ENCODE measurements at places on chromosomes 1 and 21.
A peak's percentile ranks its signal among the peaks of the same experiment; 100 is the strongest.

DNA sequence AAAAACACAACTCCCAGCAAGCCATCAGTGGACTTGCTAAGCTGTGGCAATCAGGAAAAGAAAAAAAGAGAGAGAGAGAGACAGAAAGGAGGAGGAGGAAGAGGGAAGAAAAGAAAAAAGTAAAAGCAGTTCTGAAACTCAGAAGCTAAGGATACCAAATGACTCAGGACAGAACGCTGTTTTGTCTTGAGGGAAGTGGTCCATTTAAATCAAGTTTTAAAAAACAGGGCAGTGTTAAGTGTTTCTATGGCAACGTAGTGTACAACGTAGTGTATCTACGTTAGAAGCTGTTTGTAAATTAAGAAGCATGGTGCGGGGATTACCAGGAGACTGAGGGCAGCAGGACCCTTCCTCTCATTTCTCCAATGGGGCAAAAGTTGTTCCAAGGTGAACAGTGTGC lies 5.8 kb downstream of the ADORA3 start:
- DNase-seq, result no peak

- peak; percentile 34 for DNase-seq
Observed at GRCh38 chr21:36718951-36719501, 20.1 kb downstream of the SIM2 start.

- DNase-seq, result no peak
Observed at GRCh38 chr1:35656863-35657232, 15.5 kb upstream of the PSMB2 start.

GRCh38 chr1:61781151-61781550 lies 38.9 kb downstream of the PATJ start:
- no peak for DNase-seq

DNA sequence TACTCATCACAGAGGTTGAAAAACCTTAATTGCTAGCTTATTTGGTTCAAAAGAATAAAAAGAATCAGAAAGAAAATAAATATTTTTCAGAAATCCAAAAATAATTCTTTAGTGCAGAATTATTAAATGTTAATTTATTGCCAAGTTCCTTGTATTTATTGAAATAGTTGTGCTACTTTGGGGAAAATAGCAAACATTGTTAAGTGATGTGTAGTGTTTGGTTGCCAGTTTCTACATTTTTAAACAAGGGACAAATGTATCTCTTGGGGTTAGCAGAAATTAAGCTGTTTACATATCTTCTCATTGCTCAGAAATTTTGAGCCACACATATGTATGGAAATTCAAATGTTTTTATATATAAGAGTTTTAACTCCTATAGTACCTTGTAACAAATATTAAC lies 775.0 kb downstream of the USP25 start:
- DNase-seq, result no peak

GRCh38 chr1:181383695-181384094 lies 99.6 kb upstream of the CACNA1E start:
- DNase-seq, result no peak

DNA sequence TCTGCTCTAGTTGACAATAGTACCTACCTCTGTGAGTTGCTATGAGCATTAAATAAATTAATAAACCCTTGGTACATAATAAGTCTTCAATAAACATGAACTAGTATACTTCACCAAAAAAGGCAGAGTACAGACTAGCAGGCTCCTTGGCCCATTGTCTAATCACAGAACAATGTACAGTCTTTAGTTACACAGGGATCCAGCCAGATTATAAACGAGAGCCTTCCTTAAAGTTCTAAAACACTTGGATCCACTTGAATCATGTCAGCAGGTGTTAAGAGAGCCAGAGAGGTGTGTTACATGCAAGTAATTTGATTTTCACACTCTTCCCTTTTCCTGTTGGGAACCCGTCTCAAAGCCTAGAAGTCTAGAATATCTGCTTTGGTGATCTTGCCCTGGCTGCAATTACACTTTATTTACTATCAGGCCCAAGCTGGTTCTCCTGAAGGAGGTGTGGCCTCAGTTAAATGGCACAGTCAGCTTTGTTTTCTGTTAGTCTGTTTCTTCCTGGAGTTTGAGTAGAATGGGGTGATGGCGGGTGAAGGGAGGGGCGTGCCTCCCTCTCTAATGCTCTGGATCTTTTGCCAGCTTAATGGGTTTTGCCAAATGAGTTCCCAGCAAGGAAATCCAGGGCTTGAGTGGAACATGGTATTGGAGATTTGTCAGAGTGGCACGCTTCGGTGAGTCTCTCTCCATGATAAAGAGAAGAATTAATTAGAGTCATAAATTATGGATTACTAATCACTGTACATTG lies 570.9 kb upstream of the CAMK1G start:
- no peak for DNase-seq

GRCh38 chr1:229822026-229822425 lies 196.0 kb downstream of the URB2 start:
- no peak for DNase-seq

GRCh38 chr1:26021647-26022403 lies at the start of gene EXTL1:
Gene EXTL1, plus strand, starts transcription at chr1:26021775. Its CDS starts 872 bp downstream, at chr1:26022647.
- no peak for DNase-seq

DNA sequence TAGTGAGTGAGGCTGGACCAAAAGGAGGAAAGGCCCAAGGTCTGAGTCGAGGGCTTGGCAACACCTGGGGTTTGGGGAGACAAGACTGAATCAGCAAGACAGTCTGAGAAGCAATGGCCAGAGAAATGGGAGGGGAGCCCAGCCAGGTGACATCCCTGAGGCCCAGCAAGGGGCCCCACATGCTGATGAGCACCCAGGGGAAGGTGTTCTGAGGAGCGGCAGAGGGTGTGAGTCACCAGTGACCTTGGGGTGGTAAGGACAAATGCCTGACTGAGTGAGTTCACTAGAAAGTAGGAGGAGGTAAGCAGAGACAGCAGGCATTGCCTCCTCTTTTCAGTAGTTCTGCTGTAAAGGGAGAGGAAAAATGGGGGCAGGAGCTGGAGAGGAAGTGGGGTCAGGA lies 192.4 kb upstream of the GALNT2 start:
- DNase-seq, result no peak

DNA sequence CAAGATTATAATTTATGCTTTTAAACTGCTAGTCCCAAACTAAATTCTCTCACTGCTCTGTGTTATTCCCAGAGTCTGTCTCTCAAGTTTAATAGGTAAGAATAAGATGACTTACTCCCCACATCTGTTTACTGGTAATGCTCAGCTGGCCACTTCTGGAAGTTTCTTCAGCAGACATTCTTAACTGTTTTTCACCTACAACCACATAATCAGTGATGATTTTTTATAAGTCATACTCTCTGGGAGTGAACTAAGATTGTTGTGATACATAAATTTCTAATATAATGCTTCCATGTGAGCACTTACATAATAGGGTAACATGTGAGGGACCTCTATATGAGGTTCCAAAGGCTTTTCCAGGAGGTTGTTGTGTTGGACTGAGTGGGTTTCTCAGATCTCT lies 8.7 kb downstream of the SLAMF7 start:
- DNase-seq, result no peak

- DNase-seq, result peak; percentile 31
Observed at GRCh38 chr1:25564777-25565574, 21.6 kb downstream of the LDLRAP1 start.

DNA sequence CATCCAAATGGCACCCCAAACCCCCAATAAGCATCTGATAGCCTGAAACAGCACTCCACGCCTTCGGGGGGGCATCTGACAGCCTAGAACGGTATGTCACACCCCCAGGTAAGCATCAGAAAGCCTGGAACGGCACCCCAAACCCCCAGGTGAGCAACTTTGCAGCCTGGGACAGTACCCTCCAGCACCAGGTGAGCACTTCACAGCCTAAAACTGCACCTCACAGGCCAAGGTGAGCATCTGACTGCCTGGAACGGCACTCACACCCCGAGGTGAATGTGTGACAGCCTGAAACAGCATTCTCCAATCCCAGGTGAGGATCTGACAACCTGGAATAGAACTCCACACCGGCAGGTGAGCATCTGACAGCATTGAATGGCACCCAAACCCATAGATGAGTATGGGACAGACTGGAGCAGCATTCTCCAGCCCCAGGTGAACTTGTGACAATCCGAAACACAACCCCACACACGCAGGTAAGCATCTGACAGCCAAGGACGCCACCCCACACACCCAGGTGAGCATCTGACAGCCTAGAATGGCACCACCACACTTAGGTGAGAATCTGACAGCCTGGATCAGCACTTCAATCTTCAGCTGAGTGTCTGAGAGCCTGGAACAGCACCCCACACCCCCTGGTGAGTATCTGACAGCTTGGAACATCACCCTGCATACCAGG lies 18.3 kb upstream of the MMEL1 start:
- DNase-seq, result no peak

DNA sequence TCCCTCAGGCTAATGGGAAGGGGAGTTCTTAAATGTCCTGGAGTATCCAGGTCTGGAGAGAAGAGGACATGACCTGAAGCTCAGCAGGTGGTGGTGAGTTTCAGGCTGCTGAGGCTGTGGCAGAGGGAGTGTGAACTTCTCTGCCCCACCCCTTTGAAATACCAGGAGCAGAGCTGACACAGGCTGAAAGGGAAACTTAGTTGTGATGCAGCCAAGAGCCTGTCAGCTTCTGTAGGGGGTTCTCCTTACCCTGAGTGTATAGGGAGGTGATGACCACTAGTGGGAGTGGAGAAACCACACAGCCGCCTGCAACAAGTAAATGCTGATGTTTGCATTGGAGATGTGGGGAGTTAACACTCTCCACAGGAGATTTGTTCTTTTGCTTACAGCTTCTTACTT lies 152.3 kb downstream of the FCRL5 start:
- DNase-seq, result no peak

GRCh38 chr1:44640200-44640853 lies 34.0 kb downstream of the TMEM53 start:
- DNase-seq, result no peak

DNA sequence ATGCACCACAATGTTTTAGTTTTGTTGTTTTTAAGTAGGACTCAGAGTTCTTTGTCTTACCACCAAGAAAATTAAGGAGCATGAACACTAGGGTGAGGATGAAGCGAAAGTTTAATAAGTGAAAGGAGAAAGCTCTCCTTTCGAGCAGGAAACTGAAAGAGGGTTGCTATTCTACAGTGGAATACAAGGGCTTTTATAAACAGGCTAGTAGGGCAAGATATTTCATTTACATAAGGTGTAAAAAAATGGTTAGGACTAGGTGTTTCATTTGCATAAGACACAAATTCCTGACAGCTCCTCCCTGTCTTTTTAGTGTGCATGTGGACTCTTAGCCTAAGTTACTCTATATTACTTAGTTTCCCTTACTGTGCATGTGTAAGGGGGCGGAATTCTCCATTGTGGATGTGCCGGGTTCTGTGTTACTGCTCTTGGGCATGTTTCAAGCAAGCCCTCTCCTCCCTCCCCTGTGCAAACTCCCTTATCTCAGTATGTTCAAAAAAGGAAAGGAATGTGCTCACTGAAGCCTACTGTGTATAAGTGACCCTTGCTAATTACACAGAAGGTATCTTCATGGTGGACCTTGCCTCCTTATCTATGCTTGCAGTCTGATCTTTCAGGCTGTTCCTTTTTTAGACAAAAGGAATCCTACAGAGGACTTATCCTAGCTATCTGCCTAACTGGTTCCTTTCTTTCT lies 7.3 kb downstream of the TSHB start:
- DNase-seq, result no peak

DNA sequence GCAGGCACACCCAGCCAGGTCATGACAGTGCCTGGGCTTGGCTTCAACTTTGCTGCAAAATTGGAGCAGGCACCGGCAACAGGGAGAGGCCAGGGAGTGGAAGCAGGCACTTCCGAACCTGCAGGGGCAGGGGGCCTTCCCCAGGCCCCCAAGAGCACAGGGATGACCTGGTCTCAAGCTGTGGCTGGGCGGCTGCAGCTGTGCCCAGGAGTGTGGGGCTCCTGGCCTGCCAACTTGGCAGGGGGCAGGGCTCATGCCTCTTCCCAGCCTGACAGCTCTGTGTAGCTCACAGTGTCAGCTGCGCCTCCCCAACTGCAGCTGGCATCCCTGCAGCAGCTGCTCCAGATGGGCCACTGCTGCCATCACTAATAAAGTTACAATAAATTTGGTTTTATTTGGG lies 51.5 kb upstream of the SCYL3 start:
- no peak for DNase-seq

- no peak for DNase-seq
Observed at GRCh38 chr1:211231873-211232272, 27.3 kb upstream of the RCOR3 start.

DNA sequence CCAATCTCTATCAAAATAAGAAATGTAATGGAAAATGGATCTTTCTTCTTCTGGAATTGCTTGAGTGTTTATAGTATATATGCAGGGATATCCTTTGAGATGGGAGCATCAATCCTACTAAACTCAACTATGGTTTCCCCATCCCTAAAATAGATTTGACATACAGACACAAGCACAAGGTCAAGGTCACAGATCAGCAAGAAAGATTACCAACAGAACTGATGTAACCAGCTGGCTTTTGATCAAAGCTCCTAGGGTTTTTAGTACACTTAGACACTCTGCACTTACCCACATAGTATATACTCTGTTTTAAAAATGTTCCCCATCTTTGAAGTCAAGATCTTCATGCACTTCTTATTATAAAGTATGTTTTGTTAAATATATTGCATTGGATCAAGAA lies 85.5 kb downstream of the NRIP1 start:
- no peak for DNase-seq

DNA sequence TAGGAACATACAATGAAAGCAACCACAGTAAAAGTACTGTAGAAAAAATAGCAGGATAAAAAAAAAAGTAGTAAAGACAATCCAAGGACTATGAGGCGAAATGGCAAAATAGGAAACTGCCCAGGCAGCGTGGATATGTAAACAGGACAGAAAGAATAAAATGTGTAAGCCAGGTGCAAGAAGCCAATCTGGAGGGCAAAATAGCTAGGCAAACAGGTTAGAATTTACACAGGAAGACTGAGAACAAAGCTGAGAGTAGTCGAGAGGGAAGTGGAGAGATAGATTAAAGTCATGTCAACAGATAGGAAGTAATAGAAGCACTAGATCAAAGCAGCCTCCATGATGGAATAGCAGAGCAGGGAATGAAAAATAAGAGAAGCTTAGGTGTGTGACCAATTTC lies 124.2 kb upstream of the B3GALT2 start:
- DNase-seq, result peak; percentile 51

- DNase-seq, result peak; percentile 24
Observed at GRCh38 chr21:31888936-31889371, 16.1 kb downstream of the HUNK start.

DNA sequence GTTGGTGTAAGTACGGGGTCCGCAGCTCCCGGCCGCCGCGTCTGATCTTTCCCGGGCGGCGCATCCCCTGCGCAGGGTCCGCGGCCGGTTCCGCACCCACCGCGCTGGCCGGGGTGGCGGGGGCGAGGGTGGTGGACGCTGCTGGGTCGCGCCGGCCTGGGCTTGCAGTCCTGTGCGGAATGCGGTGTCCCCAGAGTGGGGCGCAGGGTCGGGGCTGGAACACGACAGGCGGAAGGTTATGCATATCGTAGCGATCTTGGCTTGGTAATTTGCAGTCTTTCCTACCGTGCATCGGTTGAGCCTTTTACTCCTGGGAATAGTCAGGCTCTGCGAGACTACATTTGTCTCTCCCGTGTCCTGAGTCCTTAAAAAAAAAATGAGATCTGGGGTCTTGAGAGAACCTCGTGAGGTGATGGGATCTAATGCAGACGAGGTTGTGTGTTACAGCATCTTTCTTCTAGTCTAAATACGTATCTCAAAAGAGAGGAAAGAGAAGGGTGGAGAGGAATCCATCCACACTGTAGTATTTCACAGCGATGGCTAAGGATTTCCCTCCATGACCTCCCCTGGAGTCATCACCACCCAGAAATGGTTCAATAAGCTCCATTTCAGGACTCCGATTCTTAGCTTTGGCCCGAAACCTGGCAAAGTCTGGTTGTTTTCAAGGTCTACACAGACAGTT lies 572 bp downstream of the ATP1B1 start:
- DNase-seq, result no peak

GRCh38 chr1:62288662-62289061 lies 30.6 kb downstream of the KANK4 start:
- no peak for DNase-seq

Data from prostate gland (tissue), 2 donors.